Glutamatergic neuron (in vitro differentiated cells): ENCODE measurements at places on chromosomes 12 and 14.
A peak's percentile ranks its signal among the peaks of the same experiment; 100 is the strongest.

DNA sequence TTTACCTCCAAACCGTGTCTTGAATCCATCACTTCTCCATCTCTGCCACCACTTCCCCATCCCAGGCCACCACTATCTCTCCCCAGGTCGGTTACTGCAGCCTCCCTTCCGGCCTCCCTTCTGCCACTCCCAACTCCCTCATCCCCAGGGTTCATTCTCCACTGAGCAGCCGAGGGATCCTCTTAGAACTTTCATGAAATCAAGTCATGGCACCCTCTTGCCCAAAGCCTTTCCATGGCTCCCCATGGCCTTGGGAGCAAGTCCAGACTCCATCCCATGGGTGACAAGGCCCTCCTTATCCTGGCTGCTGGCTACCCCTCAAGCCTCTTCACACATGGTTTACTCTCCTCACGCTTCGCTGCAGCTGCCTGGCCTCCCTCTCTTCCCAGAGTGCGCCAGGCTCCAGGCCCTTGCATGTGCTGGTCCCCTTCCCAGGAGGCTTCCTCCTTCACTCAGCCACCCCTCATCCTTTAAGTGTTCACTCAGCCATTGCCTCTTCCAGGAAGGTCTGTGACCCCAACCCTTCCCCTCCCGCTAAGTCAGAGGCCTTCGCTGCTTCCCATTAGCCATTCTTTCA lies 17.9 kb upstream of the SH2B3 start:
- DNase-seq: no peak
- peak overlapping the region; percentile 89 for H3K27ac ChIP-seq
- no peaks in the 10 kb centered on the region for H3K36me3 ChIP-seq
- peaks cover 6% of the 10 kb centered on the region for H3K27me3 ChIP-seq
- peaks cover 13% of the 10 kb centered on the region for H3K4me1 ChIP-seq
- H3K4me3 ChIP-seq: peak overlapping the region; percentile 67

- H3K27me3 ChIP-seq: peaks cover 5% of the 10 kb centered on the region
- H3K4me3 ChIP-seq: peak overlapping the region; percentile 36
- H3K36me3 ChIP-seq: peaks cover 4% of the 10 kb centered on the region
- H3K27ac ChIP-seq: peak overlapping the region; percentile 92
Measured at GRCh38 chr14:22448035-22448904, 140.8 kb downstream of the DAD1 start.

DNA sequence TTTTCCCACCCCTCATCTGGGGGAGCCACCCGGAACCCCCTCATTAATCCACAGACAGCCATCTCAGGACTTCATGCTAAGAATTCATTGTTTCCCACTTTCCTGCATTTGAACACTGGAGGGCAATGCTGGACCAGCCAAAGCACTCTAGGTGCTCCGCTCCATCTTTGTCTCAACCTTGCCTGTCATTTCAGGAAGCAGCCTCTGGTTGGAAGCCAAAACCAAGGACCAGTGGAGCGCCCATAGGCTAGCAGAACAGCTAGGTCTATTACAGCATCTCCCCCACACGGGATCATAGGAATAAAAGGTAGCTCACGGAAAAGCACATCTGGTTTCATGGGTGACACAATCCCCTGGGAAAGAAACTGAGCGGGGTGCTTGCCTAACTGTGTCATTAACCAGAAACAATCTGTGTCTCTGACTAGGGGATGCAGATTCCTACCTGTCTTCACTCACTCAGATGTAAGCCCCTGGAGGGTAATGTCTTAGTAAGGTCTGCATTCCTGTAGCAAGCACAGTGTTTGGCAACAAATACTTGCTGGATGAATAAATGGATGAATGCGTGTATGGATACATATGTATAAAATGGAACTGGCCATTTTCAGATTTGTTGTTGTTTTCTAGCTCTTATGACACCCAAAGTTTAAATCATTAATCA lies 197.0 kb downstream of the DAD1 start:
- H3K36me3 ChIP-seq: no peaks in the 10 kb centered on the region
- H3K27ac ChIP-seq: no peak overlapping the region
- no peak overlapping the region for H3K4me3 ChIP-seq

GRCh38 chr14:33631441-33631840 lies 319.4 kb downstream of the EGLN3 start:
- H3K27ac ChIP-seq: no peak overlapping the region
- no peak overlapping the region for H3K4me3 ChIP-seq
- DNase-seq: no peak
- no peaks in the 10 kb centered on the region for H3K36me3 ChIP-seq

DNA sequence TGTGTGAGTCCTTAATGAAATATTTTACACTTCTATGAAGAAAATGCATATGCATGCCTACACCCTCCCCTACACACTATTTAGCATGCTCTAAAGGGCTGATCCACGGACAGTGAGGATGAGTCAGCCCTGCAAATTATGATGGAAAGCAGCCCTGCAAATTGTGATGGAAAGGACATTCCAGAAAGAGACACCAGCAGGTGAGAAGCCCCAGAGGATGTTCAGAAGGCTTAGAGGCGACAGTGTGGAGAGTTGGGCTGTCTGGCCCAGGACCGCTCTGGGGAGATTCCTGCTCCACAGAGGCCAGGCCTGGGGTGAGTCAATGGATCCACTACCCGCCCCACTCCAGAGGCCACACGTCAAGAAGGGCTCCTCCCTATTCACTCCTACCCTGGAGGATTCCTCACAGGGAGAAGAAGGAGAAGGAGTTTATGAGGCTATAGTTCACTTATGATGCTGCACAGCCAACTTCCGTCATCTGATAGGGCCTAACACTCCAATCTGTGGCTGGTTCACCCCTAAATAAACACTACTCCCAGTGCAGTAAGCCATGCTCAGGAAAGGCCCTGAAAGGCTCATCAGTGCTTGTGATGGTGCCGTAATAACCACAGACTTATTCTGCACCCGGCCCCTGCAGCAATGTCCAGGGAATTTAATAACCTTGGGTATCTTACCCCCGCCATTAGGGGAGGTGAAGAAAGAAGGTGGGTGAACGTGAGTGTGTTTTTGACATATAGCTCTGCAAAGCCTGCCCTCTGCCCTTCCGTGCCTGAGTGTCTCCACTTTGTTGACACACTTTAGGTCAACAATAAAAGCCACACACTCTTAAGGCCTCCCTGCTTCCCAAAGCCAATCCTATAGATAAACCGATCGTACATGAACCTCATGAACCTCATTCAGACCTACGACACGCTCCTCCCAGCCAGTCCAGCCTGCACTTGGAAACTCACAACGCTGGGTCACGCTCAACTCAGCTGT lies 46.4 kb downstream of the CLMN start:
- no peak for DNase-seq
- H3K36me3 ChIP-seq: peaks cover 3% of the 10 kb centered on the region

DNA sequence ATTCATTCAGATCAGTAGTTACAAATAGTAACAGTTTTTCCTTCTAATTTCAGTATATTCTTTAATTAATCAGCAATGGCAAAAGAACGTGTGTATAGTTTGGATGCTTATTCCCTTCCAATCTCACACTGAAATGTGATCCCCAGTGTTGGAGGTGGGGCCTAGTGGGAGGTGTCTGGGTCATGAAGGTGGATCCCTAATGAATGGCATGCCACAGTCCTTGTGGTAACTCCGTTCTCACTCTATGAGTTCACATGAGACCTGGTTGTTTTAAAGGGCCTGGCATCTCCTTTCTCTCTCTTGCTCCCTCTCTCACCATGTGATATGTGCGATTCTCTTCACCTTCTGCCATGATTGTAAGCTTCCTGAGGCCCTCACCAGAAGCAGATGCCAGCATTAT lies 18.9 kb upstream of the SYNDIG1L start:
- peaks cover 2% of the 10 kb centered on the region for H3K27me3 ChIP-seq
- DNase-seq: no peak
- no peaks in the 10 kb centered on the region for H3K4me1 ChIP-seq
- no peak overlapping the region for H3K4me3 ChIP-seq
- no peak overlapping the region for H3K27ac ChIP-seq

- H3K27me3 ChIP-seq: no peaks in the 10 kb centered on the region
- H3K36me3 ChIP-seq: peaks cover 5% of the 10 kb centered on the region
- H3K4me3 ChIP-seq: no peak overlapping the region
- no peak for DNase-seq
Measured at GRCh38 chr12:30908076-30908721, 18.3 kb upstream of the TSPAN11 start.

GRCh38 chr14:105168979-105169507 lies 467 bp upstream of the JAG2 start:
- no peaks in the 10 kb centered on the region for H3K36me3 ChIP-seq
- H3K4me3 ChIP-seq: peak overlapping the region; percentile 71
- peak; percentile 86 for DNase-seq
- peaks cover 9% of the 10 kb centered on the region for H3K4me1 ChIP-seq
- H3K27me3 ChIP-seq: peaks cover 11% of the 10 kb centered on the region

- peaks cover 4% of the 10 kb centered on the region for H3K27me3 ChIP-seq
- no peak overlapping the region for H3K27ac ChIP-seq
- H3K4me3 ChIP-seq: no peak overlapping the region
- H3K4me1 ChIP-seq: no peaks in the 10 kb centered on the region
Measured at GRCh38 chr12:88960213-88960878, 380.1 kb upstream of the KITLG start.

- H3K27me3 ChIP-seq: peaks cover 1% of the 10 kb centered on the region
- H3K4me1 ChIP-seq: peaks cover 8% of the 10 kb centered on the region
- no peaks in the 10 kb centered on the region for H3K36me3 ChIP-seq
- DNase-seq: no peak
- no peak overlapping the region for H3K27ac ChIP-seq
Measured at GRCh38 chr14:84797326-84797725, 732.6 kb upstream of the FLRT2 start.

DNA sequence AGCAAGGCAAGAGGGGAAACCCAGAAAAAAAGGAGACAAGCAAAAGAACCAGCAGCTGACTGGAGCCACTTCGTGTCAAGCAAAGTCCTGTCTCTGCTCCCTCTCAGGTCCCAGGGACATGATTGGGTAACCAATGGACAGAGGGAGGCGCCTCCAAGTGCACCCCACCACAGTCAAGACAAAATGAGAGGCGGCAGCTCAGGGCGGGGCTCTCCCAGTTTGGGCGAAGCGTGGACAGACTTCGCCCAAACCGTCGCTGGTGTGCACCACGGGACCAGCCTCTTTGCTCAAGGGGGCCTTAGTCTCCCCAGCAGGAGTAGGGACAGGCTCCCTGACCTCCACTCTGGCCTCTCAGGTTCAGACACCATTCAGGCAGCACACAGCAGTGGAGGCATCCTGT lies 1.5 kb upstream of the BEGAIN start:
- peak overlapping the region; percentile 41 for H3K27ac ChIP-seq
- peaks cover 14% of the 10 kb centered on the region for H3K4me1 ChIP-seq
- no peaks in the 10 kb centered on the region for H3K36me3 ChIP-seq
- peak overlapping the region; percentile 59 for H3K4me3 ChIP-seq
- H3K27me3 ChIP-seq: peaks cover 8% of the 10 kb centered on the region

GRCh38 chr14:94592457-94592856 lies 11.2 kb downstream of the SERPINA5 start:
- no peak for DNase-seq
- H3K27ac ChIP-seq: no peak overlapping the region
- no peaks in the 10 kb centered on the region for H3K4me1 ChIP-seq

- H3K36me3 ChIP-seq: no peaks in the 10 kb centered on the region
- peaks cover 26% of the 10 kb centered on the region for H3K4me1 ChIP-seq
- DNase-seq: no peak
- no peak overlapping the region for H3K4me3 ChIP-seq
- H3K27ac ChIP-seq: no peak overlapping the region
Measured at GRCh38 chr14:95502381-95502950, 14.0 kb downstream of the SYNE3 start.

DNA sequence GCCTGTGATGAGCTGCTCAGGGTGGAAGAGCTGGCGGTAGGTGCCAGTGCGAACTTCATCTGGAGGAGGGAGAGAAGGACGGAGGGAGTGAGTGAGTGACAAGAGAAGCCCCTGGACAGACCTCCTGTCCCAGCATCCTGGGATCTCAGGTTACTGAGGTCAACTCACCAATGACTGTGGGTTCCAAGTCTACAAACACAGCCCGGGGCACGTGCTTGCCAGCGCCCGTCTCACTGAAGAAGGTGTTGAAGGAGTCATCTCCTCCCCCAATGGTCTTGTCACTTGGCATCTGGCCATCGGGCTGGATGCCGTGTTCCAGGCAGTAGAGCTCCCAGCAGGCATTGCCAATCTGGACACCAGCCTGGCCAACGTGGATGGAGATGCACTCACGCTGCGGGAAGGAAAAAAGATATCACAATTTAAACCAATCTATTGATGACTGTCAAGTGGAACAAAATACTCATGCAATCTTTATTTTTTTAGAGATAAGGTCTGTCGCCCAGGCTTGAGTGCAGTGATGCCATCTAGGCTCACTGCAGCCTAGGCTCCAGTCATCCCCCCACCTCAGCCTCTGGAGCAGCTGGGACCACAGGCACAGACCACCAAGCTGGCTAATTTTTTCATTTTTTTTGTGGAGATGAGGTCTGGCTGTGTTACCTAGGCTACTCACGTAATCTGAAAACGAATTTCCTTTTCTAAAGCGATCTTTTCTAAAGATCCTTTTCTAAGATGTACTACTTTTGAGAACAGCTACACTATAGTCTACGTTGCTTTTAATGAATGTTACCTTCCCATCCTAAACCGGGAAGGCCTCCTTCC lies 1.7 kb downstream of the TUBA1B start:
- peak overlapping the region; percentile 90 for H3K27ac ChIP-seq
- peaks cover 15% of the 10 kb centered on the region for H3K4me1 ChIP-seq
- no peak for DNase-seq
- H3K4me3 ChIP-seq: peak overlapping the region; percentile 95

DNA sequence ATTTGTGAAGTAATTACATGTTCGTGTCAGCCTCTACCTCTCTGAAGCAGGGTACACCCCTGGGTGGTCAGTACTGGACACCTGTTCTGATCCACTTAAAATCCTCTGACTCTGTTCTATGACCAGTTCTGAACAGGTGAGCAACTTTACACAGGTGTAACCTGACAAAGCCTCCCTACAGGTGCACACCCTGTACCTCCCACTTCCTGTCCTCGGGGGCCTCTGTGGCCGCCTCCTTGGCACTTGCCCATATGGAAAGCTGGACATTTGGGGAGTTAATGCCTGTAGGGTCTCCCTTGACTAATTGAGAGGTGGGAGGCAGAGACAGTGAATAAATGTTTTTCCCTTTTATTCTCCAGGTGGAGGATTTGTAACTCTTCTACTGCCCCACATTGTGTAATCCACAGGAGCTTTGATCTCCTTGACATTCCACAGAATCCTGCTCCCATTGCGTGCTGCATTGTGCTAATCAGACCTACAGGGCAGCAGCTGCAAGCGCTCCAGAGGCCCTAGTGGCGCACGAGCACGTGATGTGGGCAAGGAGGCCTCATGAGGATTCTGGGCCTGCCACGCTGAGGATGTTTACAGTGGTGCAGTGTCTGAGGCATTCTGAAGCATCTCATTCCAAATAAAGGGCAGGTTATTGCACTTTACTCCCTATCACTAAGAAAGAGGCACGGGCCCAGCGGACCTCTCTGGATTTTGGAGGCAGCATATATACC lies 45.8 kb upstream of the BATF start:
- H3K4me1 ChIP-seq: no peaks in the 10 kb centered on the region
- H3K4me3 ChIP-seq: no peak overlapping the region
- no peak overlapping the region for H3K27ac ChIP-seq

- H3K36me3 ChIP-seq: no peaks in the 10 kb centered on the region
- no peaks in the 10 kb centered on the region for H3K4me1 ChIP-seq
- H3K27me3 ChIP-seq: no peaks in the 10 kb centered on the region
- no peak overlapping the region for H3K27ac ChIP-seq
Measured at GRCh38 chr12:68163560-68164081, 4.1 kb upstream of the IFNG start.

GRCh38 chr12:14540801-14541462 lies 26.8 kb downstream of the PLBD1 start:
- no peaks in the 10 kb centered on the region for H3K36me3 ChIP-seq
- H3K4me1 ChIP-seq: no peaks in the 10 kb centered on the region
- H3K4me3 ChIP-seq: no peak overlapping the region

GRCh38 chr14:96826818-96827217 lies 29.6 kb downstream of the VRK1 start:
- DNase-seq: no peak
- peaks cover 24% of the 10 kb centered on the region for H3K4me1 ChIP-seq
- H3K4me3 ChIP-seq: no peak overlapping the region
